Right kidney (tissue), 9 donors: ENCODE measurements at places on chromosomes 6 and 20.

GRCh38 chr6:35415065-35415891 is 36.9 kb upstream of the FANCE start:
- no peak for DNase-seq

GRCh38 chr6:16690608-16691142 is 70.6 kb downstream of the ATXN1 start:
- no peak for DNase-seq

GRCh38 chr6:108541843-108542759 is 18.6 kb upstream of the FOXO3 start:
- peak; percentile 48 for DNase-seq

GRCh38 chr20:37297066-37297736 is 7.7 kb downstream of the MANBAL start:
- DNase-seq = no peak

DNA sequence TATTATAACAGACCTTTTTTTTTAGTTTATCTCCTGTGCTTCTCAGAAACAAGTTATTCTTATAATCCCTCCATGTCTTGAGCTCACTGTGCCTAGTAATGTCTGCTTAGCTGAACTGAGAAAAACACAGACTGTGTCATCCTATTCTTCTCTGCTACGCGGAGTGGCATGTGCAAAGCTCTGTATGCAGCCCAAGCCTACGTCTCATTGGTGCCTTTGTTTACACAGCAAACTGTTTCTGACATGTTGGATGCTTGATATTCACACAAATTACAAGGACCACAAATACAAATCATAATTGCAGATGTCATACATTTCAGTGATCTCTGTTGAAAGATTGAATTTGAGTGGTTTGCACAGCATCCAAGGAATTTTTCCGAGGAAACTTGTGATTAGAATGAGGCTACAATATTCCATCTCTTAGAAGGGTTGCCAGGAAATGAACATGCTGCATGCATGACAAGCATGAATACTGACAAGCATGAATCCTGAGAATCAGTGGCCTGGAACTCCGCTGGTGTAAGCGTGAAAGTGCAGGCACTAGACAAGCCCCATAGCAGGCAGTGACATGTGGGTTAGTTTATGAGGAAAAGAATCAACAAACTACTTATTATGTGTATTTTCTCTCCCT is 128.4 kb upstream of the SGK1 start:
- no peak for DNase-seq

DNA sequence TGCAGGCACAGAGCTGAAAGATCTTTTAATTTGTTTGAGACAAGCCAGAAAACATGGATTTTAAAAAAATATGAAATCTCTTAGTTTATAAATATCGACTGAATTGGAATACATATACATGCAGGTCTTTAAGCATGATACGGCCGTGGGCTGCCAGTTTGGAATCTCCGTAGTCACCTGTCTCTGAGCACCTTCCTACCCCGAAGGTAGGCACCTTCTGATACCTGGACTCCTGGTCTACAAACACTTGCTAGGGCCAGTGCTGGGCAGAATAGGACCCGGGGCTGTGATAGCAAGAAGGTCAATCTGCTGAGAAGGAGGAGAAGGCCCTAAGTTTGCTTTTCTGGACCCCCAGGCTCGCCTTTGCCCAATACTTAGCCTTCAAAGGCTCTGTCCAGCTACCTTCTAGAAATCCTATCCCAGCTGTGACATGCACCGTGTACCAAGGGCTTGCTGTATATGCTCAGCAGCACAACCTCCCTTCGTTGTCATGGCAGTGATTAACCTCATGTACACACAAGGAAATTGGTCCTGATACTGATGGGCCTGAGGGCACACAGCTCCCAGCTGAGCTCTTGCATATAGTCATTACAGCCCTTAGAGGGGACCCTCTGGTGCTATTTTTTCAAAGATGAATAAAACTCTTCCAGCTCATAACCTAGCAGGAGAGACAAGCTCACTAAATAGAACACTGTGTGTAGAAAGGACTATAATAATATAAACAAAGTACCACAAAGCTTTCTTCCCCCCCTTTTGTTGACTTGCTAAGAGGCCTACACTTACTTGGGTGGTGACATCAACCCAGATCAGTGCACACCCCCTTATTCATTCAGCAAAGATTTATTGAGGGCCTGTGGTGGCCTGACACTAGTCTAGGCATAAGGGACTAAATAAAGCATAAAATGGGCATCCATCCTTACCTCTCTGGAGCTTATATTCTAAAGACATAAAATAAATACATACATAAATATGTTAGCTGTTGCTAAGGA is 17.7 kb downstream of the SNPH start:
- DNase-seq = no peak

GRCh38 chr6:36547646-36548400 is 544 bp upstream of the STK38 start:
- DNase-seq = no peak

GRCh38 chr6:6284221-6284966 is 36.1 kb downstream of the F13A1 start:
- DNase-seq = no peak

DNA sequence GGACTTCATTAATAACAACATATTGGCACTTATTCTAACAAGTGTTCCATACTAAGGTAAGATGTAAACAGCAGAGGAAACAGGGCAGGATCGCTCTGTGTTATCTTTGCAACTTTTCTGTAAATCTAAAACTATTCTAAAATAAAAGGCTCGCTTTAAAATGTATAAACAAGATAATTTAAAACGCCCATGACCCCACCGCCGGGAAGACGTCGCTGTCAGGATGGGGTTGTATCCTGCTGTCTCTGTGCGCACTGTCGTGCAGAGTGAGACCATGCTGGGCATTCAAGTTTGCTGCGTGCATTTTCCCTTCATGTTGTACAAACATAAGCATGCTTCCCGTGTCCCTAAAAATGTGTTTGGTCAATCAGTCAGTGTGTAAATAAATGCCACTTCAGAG is 255.7 kb downstream of the CDH4 start:
- DNase-seq = no peak

GRCh38 chr6:157688275-157688959 is 134.6 kb upstream of the SNX9 start:
- no peak for DNase-seq

DNA sequence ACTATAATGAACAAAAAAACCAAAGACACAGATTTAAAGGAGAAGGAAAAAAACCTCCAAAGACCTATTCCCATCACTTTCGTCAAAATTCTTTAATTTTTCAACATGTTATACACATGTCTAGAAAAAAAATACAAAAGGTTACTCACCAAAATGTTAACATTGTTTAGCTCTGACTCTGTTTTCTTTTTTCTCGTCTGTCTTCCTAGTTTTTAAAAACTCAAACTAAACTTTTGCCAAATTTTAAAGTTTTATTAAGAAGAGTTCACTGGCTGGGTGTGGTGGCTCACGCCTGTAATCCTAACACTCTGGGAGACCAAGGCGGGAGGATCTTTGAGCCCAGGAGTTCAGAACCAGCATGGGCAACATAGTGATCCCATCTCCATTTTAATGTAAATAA is 10.8 kb downstream of the MCUR1 start:
- no peak for DNase-seq

DNA sequence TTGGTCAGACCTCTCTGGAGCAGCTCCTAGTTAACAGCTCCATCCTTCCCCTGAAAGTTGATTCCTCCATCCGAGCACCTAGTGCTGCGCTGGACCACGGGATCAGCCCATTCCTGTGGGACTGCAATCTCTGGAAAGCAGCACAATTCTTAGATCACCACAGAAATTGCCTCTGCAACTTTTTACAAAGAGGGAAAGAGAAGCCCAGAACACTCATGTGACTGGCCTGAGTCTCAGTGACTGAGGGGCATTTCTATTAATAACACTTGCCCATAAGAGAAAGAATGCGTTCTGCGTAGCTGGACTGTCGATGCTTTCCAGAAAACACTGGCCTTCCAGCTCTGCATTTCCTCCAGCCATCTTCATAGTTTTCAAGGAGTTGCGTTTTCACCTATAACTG is 18.3 kb downstream of the MPC1 start:
- DNase-seq = no peak

DNA sequence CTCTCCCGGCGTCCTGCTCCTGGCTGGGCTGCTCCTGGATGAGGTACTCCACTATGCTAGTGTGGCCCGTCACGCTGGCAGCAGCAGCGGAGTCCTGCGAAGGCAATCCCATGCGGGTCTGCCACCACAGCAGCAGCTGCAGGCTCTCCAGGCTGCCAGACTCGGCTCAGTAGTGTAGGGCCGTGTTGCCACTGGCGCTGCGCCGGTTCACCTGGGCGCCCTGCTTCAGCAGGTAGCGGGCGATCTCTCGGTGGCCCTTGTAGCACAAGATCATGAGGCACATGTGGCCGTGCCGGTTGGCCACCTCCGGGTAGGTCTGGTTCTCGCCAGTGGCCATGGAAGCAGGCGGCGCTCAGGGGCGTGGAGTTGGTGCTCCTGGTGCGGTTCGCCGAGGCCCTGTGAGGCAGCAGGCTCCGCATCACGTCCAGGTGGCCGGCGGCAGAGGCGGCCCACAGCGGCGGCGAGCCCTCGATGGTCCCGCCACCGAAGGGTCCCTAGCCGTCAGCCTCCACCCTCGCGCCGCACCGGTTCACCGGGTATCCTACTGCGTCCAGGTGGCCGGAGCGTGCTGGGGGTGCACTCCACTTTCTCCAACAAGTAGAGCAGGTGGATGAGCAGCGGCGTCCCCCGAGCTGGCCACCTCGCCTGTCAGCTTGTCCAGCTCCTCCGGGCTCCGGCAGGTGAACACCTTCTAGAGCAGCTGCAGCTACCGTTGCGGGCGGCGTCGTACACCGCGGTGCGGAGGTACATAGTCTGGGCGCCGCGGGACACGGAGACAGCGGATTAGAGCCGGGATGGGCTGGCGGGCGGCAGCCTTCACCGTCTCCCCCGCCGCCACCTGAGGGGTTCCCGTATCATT is 19.8 kb downstream of the RFPL4B start:
- DNase-seq = peak; percentile 43

DNA sequence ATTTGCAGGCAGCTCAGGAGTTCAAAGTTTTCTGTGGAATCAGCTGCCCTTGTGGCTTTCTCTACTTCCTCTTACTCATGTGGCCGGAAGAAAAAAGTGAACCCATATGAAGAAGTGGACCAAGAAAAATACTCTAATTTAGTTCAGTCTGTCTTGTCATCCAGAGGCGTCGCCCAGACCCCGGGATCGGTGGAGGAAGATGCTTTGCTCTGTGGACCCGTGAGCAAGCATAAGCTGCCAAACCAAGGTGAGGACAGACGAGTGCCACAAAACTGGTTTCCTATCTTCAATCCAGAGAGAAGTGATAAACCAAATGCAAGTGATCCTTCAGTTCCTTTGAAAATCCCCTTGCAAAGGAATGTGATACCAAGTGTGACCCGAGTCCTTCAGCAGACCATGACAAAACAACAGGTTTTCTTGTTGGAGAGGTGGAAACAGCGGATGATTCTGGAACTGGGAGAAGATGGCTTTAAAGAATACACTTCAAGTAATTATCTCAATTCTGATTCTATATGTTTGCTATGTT is 1.1 kb downstream of the MGME1 start:
- no peak for DNase-seq

GRCh38 chr20:60048634-60049521 is 90.7 kb downstream of the CDH26 start:
- DNase-seq = no peak

DNA sequence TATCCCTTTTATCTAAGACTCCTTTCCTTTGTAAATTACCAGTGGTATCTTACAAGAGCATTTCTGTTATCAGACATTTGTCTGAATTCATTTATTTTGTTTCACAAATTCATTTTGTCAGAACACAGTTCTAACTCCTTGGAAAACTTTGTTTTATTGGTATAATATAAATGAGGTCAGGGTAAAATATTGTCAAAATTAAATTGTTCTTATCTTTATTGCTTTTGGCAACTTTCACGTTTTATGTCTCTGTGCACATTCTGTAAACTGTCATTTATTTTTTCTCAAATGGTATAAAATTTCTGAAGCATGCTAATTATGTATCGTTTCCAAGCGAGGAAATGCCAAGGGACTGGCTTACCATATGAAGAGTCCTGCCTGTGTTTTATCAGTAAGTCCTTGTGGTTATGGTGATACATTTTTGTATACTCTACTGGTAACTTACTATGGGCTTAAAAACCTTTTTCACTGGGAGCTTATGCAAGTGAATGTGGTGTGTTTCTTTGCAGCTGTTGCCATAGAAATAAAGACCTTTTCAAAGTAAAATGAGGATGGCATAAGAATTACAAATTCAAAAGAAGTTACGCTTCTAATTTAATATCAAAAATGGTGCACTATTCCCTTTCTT is 214.2 kb downstream of the COL19A1 start:
- no peak for DNase-seq
